Activated CD4-positive, alpha-beta T cell treated with anti-CD3 and anti-CD28 coated beads, Interleukin-2, Interleukin-4, amounts not matched to agents 100 ng/mL and 50 ng/mL, durations not matched to agents 16 hours and 8 hours (primary cell): ENCODE measurements at places on chromosomes 7 and 10.

DNA sequence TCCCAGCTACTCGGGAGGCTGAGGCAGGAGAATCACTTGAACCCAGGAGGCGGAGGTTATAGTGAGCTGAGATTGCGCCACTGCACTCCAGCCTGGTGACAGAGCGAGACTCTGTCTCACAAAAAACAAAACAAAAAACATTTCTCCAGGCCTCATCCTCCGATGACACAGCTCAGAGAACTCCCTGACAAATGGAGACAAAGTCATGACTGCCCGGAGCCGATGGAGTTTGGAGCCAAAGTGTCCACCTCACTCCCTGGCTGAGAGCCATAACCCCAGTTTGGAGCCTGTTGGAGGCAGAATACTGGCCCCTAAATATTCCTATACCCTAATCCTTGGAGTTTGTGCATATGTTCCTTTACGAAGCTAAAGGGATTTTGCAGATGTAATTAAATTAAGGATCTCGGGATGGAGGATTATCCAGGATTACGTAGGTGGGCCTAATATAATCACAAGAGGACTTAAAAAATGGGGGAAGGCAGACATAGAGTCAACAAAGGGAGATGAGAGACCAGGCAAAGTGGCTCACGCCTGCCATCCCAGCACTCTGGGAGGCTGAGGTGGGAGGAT lies 22.7 kb downstream of the SSC4D start:
- DNase-seq, result no peak

DNA sequence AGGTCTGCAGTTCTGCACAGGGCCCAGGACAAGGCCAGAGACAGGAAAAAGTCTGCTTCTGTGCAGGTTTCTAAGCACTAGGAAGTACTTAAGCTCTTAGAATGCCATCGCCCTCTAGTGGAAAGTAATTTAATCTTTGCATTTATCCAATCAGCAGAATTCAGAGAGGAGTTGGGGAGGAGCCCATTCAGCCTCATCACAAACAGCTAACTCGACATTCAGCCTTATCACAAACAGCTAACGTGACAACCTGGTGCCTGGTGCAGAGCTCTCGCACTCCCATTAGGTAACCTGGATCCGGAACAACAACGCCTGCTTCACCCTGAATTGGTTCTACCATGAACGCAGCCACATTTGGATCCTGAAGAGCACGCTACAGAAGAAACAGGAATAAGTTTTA lies 15.2 kb downstream of the OAT start:
- peak; percentile 71 for DNase-seq

DNA sequence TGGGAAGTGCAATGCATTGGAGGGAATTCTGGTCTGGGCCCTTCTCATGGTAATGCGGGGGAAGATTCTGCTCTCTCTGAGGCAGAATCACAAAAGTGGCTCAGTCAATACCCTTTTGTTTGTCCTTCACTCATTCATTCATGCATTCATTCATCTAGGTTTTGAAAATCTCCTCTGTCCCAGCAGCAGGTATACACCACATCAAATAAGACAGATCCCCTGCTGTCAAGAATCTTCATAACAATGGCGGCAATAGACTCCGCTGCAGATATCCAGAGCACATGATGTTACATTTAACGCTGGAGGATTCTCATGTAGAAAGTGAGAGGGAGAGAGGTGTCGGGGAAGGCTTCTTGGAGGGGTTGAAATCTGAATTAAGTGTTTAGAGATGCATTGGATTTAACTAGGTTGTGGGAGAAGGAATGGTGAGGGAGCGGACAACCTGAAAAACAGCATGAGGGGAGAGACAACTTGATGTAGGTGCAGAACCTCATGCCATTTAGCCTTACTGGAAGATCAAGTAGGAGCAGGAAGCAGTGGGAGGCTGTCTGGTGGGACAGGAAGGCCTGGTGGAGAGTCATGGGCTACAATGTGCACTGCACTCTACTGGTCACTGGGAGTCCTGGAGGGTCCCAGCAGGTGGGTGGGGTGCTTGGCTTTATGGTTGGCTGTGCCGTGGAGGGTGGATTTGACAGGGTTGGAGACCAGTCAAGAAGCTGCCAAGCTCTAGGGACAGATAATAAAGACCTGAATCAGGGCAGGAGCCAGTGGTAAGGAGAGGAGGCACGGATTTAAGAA lies 5.2 kb upstream of the FAM180A start:
- no peak for DNase-seq

GRCh38 chr10:58622246-58622645 lies 109.6 kb downstream of the BICC1 start:
- DNase-seq, result no peak

- peak; percentile 51 for DNase-seq
These were observed 52.7 kb upstream of the BTRC start for GRCh38 chr10:101301111-101301731.

GRCh38 chr10:79027147-79028055 lies 41.4 kb upstream of the ZMIZ1 start:
- no peak for DNase-seq

DNA sequence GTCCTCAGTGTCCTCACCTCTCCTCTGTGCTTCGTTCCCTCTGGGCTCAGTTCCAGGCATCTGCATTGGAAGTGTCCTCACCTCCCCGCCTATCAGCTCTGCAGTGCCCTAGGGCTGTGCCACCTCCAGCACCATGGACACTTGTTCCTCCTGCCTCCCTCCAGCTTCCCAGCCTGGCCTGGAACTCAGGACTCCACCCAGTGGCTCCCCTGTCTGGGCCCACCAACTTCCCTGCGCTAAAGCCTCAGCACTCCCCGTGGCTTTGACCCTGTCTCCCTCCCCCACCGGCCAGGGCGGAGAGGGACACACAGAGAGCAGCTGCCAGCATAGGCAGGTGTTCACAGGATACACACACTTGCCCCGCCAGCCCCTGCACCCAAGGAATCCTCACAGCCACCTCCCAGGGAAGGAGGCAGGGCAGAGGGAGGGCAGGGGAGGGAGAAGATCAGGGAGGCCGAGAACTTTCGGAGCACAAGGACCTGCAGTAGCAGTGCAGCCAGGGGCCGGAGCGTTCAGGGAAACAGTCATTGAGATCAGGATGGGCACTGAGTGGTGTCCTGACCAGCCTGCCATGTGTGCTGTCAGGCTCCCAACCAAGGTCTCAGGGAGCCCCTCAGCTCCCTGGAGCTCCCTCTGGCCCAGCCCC lies 31.3 kb downstream of the ANXA8 start:
- no peak for DNase-seq

DNA sequence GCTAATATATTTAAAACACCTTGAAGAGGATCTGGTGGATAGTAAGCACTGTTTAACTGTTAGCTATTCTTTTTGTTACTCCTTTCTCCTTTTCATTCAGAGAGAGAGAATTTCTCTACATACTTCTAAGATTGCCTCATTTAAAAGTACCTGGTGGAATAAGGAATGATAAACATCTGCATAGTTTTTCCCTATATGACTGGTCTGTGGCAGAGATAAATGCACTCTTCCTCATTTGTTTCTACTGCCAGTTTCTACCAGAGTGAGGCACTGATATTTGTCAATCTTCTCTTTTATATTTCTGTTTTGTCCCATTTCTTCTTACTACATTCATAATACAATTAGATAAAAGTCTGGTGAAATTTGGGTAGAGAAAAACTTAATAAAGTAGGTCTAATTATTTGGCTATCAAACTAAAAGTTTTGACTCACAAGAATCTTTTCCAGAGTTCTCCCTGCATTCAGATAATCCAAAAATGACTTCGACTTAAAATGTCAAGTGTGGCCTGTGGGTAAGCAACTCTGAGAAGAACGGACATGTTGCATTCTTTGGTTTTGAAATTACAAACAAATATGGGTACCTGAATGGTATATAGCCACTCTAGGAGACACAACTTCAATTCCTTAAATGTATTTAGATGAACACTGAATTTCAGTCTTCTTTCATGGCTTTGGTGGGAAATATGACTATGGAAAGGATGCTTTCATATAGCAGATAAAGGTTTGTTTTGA lies 38.8 kb downstream of the RNLS start:
- peak; percentile 39 for DNase-seq

GRCh38 chr7:145850636-145851035 lies 266.0 kb upstream of the CNTNAP2 start:
- no peak for DNase-seq

DNA sequence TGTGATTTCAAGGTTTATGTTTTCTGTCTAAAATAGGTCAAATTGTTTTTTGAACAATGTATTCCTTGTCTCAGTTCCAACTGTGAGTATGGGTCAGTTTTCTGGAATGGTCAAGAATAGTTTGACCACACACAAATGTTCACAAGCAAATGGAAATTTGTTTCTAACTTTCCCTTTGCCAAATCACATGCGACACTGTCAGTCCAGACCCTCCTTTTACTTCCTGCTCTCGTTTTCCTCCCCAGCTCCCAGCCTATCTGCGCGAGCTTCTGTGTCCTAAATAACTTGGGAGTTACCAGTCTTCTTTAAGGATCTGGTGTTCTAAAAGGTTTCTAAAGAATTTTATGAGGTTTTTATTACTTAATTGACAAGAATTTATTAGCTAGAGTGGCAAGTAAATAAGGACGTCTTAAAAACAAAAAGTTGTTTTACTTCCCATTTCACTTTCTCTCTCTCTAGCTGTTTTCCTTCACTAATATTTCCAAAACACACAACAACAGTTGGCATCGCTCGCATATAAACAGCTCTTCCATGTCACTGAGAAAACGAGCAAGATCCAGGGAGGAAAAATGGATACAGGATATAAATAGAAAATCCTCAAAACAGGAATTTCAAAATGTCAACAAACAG lies 266.1 kb upstream of the KLF6 start:
- DNase-seq, result no peak

DNA sequence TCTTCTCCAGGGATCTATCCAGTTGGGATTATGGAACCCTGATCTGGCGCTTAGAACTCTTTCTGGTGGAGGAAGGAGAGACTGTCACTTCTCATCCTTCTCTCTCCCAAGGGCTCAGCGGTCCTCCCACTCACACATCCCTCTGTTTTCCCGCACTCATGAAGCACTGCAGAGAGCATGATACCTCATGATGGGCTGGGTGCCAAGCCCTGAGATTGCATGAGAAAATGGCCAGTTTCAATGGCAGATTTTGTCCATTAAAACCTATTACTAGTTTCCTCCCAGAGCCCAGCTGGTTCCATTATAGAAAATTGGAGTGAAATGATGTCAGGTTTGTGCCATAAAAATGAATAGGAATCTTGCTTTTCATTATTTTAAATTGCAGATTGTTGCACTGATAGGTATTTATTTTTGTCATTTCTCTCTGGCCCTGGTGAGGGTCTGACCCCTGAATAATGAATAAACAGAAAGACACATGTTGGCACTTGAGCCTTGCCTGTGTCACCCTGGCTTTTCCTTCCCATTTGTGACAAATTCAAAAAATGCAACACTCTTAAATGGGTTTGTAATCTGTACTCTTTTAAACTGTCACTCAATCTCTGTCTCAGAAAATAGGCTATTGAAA lies 1151.1 kb downstream of the TYW1 start:
- no peak for DNase-seq
